H54 (cell line): ENCODE measurements at places on chromosomes 11 and 22.

DNA sequence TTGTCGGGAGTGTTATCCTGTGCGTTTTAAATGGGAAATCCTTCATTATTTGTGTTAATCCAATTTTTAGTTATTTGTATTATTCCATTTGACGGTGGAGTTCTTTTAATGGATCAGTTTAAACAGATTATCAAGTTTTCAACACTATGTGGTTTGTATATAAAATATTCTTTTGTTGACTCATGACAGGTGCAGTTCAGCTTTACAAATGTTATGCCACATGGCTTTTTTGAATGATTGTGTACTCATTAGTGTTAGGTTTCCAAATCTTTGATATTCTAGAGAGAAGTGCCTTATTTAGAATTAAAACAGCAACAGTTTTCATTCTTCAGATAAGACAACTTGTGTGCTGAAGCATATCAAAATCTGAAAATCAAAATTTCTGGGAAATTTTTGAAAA lies 2.4 kb downstream of the JAM3 start:
- DNase-seq = no peak

DNA sequence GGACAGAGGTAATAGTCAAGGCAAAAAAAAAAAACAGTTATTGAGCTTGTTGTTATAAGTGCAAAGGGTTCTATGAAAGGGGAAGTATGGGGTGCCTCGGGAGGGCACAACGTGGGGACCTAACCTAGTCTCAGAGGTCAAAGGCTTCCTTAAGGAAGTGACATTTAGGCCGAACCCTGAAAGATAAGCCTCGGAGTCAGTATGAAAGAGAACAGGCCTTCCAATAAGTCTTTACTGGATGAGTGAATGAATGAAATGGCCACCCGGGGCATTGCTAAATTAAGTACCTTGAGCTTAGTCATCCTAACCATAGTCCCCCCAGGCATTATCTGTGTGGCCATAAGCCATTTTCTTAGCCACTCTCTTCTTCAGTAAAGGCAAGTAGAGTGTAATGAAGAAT lies 19.7 kb downstream of the FLI1 start:
- DNase-seq = no peak

GRCh38 chr22:38040953-38041759 lies 16.0 kb upstream of the PICK1 start:
- peak; percentile 48 for DNase-seq

DNA sequence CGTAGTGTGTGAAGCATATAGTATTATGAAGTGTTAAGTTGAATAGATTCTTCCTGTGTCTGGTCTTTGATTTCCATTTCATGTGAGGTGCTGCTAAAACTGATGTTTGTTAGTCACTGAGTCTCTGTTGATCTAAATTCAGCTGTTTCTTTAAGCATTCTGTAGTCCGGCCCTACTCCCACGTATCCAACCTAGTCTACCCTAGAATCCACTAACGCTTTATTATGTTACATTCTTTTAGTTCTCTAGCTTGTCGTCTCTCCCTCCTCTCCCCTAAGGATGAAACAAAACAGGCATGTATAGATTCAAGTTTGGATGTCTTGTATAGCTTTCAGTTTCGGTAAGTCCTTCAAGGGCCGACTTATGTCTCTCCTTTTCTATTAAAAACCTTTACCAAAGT lies 4.1 kb downstream of the WEE1 start:
- DNase-seq = no peak

DNA sequence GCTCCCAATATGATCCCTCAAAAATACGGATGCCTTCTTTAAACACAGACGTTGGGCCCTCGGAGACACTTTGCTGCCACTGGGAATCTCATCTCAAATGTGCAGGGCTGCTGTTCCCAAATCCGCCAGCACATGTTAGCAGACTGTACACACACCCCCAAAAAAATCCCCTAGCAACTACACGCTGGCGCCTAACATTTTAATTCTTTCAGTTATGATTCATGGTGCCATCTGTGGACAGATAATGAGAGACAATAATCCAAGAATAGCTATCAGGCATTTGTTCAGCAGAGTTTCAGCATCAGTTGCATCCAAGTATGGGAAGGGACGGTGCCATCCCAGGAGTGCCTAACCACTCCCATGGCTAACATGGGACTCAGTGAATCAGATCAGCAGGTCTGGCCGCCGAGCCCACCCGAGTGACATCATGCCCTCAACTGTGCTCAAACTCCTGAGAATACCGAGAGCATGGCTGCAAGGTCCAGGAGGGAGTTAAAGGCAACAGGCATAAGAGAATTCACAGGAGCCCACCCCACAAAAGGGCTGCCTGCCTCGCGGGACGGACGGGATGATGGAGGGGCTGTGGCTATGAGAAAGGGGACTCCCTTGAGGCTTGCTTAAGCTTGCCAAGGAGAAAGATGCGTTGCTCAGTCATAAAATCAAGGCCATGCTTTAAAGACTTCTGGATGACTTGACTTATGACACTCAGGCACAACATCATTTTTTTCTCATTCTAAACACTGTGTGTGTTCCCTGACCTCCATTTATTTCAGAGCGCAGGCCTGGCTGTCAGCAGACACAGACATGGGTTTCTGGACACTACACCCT lies 337.0 kb downstream of the SHANK2 start:
- no peak for DNase-seq

DNA sequence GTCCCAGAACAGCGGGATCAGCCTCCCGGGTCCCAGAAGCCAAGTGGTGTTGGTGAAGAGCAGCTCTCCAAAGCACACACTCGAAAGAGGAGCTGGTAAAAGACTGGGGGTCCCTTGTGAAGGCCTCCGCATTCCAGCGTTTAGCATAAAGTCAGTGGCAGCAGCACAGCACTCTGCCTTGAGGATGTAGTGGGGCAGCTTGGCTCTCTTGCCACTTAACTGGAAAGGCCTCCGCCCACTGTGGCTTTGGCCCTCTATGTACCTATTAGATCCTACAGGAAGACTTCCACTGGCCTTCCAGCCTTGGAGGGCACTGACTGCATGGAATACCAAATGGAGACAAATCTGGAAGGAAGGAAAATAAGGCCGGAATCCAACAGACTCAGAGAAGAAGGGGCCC lies 1455.3 kb downstream of the BRD1 start:
- no peak for DNase-seq

DNA sequence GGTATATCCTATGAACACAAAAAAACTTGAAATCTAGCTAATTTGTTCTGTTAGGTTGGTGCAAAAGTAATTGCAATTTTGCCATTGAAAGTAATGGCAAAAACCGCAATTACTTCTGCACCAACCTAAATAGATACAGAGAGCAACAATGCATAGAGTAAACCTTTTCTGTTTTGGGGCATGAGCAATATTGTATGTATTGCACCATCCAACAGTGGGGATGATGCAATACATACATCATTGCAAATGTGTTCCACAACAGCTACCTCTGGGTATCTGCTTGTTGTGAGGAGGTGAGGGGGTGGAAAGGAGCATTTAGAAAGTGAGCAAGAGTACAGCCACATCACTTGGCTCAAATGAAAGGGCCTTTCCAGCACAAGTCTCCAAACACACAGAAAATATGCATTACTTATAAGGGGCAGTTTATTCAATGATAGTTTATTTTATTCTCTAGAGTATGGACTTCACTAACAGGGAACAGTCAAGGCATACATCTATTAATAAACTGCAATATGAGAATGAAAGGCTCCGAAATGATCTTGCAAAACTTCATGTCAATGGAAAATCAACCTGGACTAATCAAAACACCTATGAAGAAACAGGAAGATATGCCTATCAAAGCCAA lies 77.3 kb downstream of the DEUP1 start:
- DNase-seq = no peak

DNA sequence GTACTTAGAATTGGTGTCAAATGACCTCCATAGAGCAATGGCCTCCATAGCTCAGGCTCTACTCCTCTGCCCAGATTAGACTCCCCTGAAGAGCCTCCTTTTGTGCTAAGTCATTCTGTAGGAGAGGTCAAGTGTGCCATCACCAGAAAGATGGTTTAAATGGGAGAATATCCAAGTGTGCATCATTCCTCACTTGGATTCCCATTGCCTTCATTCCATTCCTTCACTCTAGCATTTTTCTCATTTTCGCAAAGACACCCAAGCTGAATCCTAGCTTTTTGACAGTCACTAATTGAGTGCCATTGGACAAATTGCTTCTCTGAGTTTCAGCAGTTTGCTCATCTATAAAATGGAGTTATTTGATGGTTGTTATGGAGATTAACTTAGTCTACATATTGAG lies 16.9 kb downstream of the CLMP start:
- DNase-seq = no peak

DNA sequence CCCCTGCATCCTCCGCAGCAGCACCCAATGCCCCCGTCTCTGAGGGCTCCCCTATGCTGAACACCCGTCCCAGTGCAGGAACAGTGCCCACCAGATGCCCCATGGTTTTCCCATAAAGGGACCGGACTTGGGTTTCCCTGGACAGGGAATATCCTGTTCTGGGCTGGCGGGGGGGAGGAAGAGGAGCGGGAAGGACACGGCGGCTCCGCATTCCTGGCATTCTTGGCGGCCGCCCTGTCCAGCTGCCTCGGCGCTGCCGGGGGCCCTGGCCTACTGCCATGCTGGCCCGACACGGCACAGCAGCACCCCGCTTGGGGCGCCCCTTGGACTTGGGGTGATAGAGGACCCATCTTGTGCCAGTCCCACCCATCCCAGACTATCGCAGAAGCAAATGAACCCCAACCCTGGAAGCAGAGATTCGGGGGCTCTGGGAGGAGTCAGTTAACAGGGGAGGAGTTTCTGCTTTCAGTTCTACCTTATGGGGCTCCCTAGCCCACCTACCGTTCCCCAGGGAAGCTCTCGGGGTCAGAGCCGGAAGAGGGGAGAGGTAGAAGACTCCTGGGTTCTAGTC lies 23.7 kb upstream of the CBX7 start:
- DNase-seq = peak; percentile 74

DNA sequence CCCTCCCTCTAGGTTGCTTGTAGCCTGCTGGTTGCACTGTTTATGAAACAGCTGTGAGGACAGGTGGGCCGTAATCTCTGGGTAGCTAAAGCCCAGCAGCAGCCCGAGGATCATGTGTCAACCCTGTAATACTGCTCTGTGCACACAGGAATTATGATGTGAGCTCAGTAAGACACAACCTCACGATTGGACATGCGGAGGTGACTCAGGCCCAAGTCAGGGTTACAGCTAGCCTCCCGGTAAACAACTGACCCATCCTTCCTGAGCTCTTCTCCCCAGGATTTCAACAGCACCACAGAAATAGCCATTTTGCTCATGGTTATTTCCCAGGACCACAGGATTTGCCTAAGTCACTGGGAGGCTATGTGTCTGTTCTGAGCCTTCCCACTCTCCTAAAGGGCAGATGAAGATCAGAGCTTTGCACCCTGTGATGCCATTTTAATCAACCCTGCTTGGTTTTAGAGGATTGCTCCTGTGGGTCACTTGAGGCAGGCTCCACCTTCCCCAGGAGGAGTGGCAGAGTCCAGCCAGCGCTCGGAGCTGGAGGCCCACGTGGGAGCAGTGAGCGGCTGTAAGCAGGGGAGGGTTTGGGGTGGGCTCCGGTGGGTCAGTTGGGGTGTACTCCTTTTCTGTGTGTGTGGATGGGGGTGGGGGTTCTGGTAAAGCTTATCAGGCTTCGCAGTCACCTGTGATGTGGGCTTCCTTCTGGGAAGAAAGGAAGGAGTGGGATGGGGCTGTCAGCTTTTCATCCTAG lies at the start of gene AMPD3:
Gene AMPD3, plus strand, starts transcription at position 387 of the 754 bp plus-strand sequence. CDS start 6,256 bp downstream, outside the sequence.
- DNase-seq = peak; percentile 100

DNA sequence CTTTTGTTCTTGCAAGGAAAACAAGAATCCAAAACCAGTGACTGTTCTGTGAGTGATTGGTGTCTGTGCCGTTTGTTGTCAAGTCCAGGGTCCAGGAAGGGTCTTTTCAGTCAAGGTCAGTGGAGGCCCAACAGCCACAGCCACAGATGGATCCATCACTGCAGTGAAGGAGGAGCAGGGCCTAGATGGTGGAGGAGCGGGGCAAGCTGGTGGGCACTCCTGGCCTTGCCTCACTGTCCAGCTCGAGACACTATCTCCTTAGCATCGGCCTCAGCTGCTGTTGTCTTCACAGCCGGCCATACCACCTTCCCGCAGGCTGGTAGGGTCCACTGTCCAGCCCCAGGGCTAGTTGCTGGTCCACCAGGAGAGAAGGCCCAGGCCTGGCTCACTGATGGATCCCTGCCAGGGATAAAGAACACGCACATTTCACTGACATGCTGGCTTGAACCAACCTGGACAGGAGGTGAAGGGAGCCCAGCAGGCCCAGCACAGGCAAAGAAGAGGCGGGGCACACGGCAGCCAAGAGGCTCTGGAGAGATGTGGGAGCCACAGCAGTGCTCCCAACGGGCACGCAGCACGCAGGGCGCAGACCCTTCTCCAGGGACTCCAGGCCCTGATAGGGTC lies 15.2 kb downstream of the POLR3H start:
- DNase-seq = no peak

GRCh38 chr11:93517041-93517440 lies 26.1 kb downstream of the SMCO4 start:
- no peak for DNase-seq

- DNase-seq = no peak
These were observed 16.6 kb downstream of the RTN4RL2 start for GRCh38 chr11:57476757-57477506.

DNA sequence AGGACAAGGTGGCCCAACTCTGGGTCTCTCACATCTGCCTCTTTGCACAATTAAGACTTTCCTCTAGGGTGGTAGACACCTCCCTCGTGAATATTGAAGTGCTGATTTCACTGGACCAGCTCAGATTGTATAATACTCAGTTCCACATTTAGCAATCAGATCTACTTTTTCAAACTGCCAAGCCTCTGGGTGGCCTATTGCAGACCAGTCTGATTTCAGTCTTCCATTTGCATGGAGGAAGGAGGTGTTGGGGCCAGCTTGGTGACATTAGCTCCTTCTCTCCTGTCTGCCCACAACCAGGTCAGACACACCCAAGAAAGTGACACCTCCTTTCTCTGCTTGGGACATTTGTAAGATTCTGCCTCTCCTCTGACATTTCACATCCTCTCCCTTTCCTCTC lies 78.2 kb downstream of the PPFIBP2 start:
- DNase-seq = no peak

DNA sequence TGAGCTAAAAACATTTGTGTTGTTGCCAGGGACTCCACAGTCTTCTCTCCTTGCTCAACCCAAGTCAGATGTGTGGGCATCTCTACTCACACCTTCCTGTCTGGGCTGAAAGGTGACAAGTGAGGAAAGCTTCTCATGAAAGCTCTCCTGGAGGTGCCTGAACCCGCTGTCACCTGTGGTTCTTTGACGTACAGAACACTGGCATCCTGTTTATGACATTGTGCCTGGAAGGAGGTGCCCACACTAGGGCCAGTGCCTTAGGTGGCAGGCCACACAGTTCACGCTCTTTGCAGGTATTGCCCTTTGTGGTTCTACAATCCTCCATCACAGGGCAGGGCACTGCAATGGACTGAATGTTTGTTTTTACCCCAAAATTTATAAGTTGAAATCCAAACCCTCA lies 108.5 kb downstream of the CD44 start:
- DNase-seq = no peak

GRCh38 chr11:82639251-82639650 lies 94.4 kb downstream of the FAM181B start:
- no peak for DNase-seq

GRCh38 chr11:76134239-76134638 lies 72.1 kb downstream of the WNT11 start:
- no peak for DNase-seq

- DNase-seq = no peak
These were observed 20.8 kb downstream of the ABTB2 start for GRCh38 chr11:34337016-34337415.

- DNase-seq = no peak
These were observed 129.9 kb downstream of the PGR start for GRCh38 chr11:100999756-101000155.

GRCh38 chr22:20720692-20721408 lies 53.1 kb upstream of the SERPIND1 start:
- DNase-seq = no peak
